ENCODE measurements at places on chromosomes 11 and 22. TPM values are rescaled to one million over a fixed set of nuclear protein-coding genes. Genes with fewer than 3 reads are reported as not detected.
A peak's percentile ranks its signal among the peaks of the same experiment; 100 is the strongest.

Gene GP1BB
- total RNA-seq: 1.9 TPM

- H3K36me3 ChIP-seq: peaks cover 8% of the 10 kb centered on the region
- no peak overlapping the region for H3K27ac ChIP-seq
- peaks cover 8% of the 10 kb centered on the region for H3K27me3 ChIP-seq
- no peak overlapping the region for H3K4me3 ChIP-seq
- DNase-seq: no peak
- no peaks in the 10 kb centered on the region for H3K4me1 ChIP-seq
Observed at GRCh38 chr11:643849-644738, 7.0 kb downstream of the DRD4 start.

- H3K4me1 ChIP-seq: peaks cover 20% of the 10 kb centered on the region
- H3K4me3 ChIP-seq: peak overlapping the region; percentile 97
- H3K27ac ChIP-seq: peak overlapping the region; percentile 9
- no peak for DNase-seq
- peaks cover 10% of the 10 kb centered on the region for H3K36me3 ChIP-seq
Observed at GRCh38 chr11:59145534-59145933, 2.9 kb downstream of the FAM111A start.

DNA sequence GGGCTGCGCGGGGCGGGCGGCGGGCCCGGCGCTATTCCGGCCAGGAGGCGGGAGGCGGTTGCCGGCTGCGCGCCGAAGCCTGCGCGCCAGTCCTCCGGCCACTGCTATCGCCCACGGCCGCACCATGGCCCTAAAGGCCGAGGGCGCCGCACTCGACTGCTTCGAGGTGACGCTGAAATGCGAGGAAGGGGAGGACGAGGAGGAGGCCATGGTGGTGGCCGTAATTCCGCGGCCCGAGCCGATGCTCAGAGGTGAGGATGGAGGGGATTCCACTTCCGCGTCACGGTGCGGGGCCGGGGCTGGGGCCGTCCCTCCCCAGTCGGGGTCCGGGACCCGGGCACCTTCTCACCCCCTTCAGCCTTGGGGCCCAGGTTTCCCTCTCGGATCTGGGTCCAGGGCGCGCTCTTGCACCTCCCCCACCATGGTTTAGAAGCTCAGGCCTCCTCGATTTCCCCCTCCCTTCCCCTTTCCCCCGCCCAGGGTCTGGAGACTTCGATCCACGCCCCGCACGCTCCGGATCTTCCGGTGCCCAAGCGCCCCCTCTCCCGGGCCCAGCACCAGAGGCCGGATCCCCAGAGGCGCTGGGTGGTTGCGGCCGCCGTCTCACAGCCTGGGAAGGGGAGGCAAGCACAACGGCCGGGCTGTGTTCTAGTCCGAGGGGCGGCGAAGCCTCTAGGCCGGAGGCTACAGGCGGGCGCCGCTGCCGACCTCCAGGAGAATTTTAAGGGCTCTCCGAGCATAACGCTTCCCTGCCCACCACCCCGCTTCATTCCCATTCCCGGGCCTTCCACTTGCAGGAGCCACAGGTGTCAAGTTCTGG is 517 bp downstream of the SPINDOC start:
- no peaks in the 10 kb centered on the region for H3K27me3 ChIP-seq
- no peak overlapping the region for H3K27ac ChIP-seq
- H3K4me3 ChIP-seq: peak overlapping the region; percentile 91
- H3K36me3 ChIP-seq: peaks cover 23% of the 10 kb centered on the region
- no peak for DNase-seq
- peaks cover 26% of the 10 kb centered on the region for H3K4me1 ChIP-seq

DNA sequence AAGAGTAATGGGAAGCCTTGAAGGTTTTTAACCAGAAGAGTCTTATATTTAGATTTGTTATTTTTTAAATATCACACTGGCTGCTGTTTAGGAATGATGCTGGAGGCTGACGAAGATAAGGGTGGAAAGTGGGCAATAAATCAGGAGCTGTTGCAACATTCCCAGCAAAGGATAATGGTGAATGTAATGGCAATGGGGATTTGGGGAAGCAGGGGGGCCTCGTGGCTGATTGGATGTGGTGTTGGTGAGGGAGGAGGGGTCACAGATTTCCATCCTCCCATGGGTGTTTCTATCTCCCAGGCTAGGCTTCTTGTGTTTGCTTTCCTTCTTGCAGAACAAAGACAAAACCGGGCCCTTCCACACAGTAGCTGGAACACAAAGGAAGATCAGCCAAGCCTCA is 80.8 kb downstream of the PIWIL4 start:
- H3K27ac ChIP-seq: no peak overlapping the region
- peaks cover 17% of the 10 kb centered on the region for H3K4me1 ChIP-seq
- peaks cover 15% of the 10 kb centered on the region for H3K27me3 ChIP-seq
- no peak for DNase-seq
- no peak overlapping the region for H3K4me3 ChIP-seq

Gene AGBL2
- 5.8 TPM for total RNA-seq

Gene MUC15
- total RNA-seq: 6.9 TPM

DNA sequence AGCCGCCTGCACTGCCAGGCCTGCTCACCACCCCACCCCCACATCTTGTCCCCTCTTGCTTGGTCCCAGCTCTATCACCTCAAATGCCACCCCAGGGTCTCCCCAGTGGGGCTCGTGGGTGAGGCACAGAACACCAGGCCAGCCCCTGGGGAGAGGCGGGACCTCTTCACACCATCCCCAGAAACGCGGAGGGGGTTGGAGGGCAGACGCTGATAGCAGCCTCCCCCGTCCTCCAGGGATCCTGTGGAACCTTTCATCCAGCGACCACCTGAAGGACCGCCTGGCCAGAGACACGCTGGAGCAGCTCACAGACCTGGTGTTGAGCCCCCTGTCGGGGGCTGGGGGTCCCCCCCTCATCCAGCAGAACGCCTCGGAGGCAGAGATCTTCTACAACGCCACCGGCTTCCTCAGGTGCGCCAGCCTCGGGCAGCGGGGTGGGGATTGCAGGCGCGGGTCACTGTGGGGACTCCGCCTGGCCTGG is 5.8 kb downstream of the PKP3 start:
- peaks cover 3% of the 10 kb centered on the region for H3K4me1 ChIP-seq
- H3K27ac ChIP-seq: no peak overlapping the region
- no peak overlapping the region for H3K4me3 ChIP-seq
- no peaks in the 10 kb centered on the region for H3K36me3 ChIP-seq
- DNase-seq: no peak

GRCh38 chr11:468493-468892 is 18.4 kb downstream of the PTDSS2 start:
- no peak for DNase-seq
- H3K27me3 ChIP-seq: no peaks in the 10 kb centered on the region
- H3K4me1 ChIP-seq: peaks cover 22% of the 10 kb centered on the region

DNA sequence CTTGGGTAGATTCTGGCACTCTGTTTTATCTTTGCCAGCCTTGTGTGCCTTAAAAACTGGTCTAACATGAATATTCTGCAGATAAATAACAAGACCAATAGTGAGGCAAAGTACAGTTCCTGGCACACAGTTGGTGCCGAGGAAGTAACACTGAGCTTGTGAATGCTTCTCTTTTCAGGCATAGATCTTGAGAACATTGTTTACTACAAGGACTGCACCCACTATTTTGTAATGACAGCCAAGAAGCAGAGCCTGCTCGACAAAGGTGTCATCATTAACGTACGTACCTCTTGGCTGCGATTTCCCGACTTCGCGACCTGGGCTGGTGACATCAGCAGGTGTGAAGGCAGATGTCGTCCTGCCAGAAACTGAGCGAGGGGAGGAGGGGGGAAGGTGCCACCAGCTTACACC is 105.7 kb downstream of the MICAL2 start:
- peaks cover 42% of the 10 kb centered on the region for H3K4me1 ChIP-seq
- no peak overlapping the region for H3K27ac ChIP-seq
- H3K27me3 ChIP-seq: no peaks in the 10 kb centered on the region

Gene RAB36
- total RNA-seq: 6.8 TPM

Gene LRRC4C
- total RNA-seq: 14.0 TPM

Gene RBMXL2
- not detected for total RNA-seq

- peaks cover 11% of the 10 kb centered on the region for H3K36me3 ChIP-seq
- H3K27me3 ChIP-seq: no peaks in the 10 kb centered on the region
- H3K27ac ChIP-seq: peak overlapping the region; percentile 54
- DNase-seq: no peak
- H3K4me3 ChIP-seq: no peak overlapping the region
Observed at GRCh38 chr11:60848714-60849151, 6.8 kb downstream of the CCDC86 start.

- no peaks in the 10 kb centered on the region for H3K36me3 ChIP-seq
- no peak overlapping the region for H3K27ac ChIP-seq
- peaks cover 2% of the 10 kb centered on the region for H3K27me3 ChIP-seq
- DNase-seq: no peak
Observed at GRCh38 chr11:70555078-70555477, 156.7 kb downstream of the CTTN start.

Gene PRR5
- 30.8 TPM for total RNA-seq

DNA sequence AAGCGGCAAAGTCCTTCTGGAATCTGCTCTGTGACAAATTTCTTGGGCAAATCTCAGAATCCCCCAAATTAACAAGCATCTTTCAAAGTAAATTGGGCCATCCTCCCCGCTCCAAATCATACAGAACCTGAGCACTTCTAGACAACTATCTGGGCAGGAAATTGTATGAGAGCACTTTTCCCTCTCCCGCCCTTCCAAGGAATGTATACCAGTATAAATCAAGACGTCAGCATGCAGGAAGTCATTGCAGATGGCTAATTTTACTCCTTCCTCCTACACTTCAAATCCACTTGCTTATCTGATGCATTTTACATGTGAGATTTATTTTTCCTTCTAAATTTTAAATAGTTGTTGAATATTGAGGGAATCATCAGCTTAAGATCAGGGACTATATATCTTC is 52.1 kb downstream of the NTM start:
- peaks cover 15% of the 10 kb centered on the region for H3K27me3 ChIP-seq
- DNase-seq: no peak
- H3K36me3 ChIP-seq: peaks cover 3% of the 10 kb centered on the region
- H3K4me1 ChIP-seq: peaks cover 14% of the 10 kb centered on the region
- peak overlapping the region; percentile 94 for H3K27ac ChIP-seq

Gene SLC22A12
- total RNA-seq: not detected

- H3K4me3 ChIP-seq: no peak overlapping the region
- no peaks in the 10 kb centered on the region for H3K36me3 ChIP-seq
- no peaks in the 10 kb centered on the region for H3K27me3 ChIP-seq
- no peaks in the 10 kb centered on the region for H3K4me1 ChIP-seq
Observed at GRCh38 chr11:99952816-99953215, 734.3 kb upstream of the ARHGAP42 start.

DNA sequence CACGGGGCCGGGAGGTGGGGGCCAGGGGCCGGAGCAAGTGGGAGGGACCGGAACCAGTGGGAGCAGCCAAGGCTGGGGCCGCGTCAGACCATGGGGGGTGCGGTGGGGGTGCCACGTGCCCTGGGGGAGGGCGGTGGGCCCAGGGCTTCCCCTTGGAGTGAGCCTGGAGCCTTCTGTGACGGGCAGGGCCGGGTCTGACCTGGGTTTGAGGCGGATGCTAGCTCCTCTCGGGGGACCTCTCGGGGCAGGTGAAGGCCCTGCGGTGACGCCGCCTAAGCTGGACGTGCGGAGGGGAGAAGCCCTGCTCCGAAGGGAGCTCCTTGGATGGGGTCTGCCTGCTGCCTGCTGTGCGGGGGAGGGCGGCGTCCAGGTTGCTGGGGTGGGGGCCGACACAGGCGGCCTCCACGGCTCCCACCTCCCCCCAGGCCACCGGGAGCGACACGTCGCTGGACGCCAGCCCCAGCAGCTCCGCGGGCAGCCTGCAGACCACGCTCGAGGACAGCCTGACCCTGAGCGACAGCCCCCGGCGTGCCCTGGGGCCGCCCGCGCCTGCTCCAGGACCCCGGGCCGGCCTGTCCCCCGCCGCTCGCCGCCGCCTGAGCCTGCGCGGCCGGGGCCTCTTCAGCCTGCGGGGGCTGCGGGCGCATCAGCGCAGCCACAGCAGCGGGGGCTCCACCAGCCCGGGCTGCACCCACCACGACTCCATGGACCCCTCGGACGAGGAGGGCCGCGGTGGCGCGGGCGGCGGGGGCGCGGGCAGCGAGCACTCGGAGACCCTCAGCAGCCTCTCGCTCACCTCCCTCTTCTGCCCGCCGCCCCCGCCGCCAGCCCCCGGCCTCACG is 115.0 kb downstream of the CACNA1I start:
- peaks cover 11% of the 10 kb centered on the region for H3K27me3 ChIP-seq
- H3K4me1 ChIP-seq: peaks cover 10% of the 10 kb centered on the region
- H3K36me3 ChIP-seq: no peaks in the 10 kb centered on the region
- no peak for DNase-seq
- no peak overlapping the region for H3K27ac ChIP-seq
- no peak overlapping the region for H3K4me3 ChIP-seq

Gene INPP5J
- 8.7 TPM for total RNA-seq

- no peak overlapping the region for H3K4me3 ChIP-seq
- no peaks in the 10 kb centered on the region for H3K36me3 ChIP-seq
- H3K27ac ChIP-seq: no peak overlapping the region
- H3K27me3 ChIP-seq: peaks cover 64% of the 10 kb centered on the region
Observed at GRCh38 chr22:22099833-22100812, 117.5 kb upstream of the TOP3B start.

DNA sequence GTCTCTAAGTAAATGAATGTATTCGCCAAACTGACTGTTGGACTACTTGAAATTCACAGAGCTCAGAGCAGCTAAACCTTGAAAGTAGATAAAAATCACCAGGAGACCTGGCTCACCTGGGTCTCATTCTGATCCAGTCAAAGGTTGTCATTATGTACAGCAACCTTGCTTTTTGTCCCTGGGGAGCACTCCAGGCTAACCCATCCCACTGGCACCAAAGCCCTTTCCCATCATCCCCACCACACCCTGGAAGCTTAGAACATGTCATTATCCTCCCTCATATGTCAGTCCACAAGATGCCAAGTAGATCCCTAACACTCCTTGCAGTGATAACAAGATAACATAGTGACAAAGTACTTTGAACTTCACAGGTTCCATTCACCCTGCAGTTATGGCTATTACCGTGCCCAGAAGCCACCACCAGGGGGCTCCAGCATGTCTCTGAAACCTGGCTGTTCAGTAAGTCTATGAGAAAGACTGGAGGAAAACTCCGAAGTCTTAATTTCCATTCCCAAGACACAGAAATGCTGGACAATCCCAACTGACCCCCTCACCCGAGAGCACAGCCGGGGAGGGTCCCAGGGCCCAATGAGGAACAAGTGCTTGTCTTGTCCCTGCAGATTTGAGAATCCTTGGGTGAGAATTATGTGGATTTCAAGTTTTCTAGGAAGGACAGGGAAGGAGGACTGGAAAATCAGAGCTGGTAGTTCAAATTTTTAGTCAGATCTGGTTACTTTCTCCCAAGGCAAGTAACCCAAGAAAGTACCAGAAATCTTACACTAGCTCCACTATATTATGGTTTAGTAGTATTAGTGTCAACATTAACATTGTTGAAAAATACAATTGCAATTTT is 43.0 kb upstream of the USP47 start:
- H3K27ac ChIP-seq: no peak overlapping the region
- no peak overlapping the region for H3K4me3 ChIP-seq
- H3K27me3 ChIP-seq: peaks cover 22% of the 10 kb centered on the region
- no peaks in the 10 kb centered on the region for H3K4me1 ChIP-seq
